Bronchial smooth muscle cell (primary cell): ENCODE measurements at places on chromosomes 1 and 21. TPM values are rescaled to one million over a fixed set of nuclear protein-coding genes. Genes with fewer than 3 reads are reported as not detected.

The RUNX3 gene
- not detected in 2 replicates for total RNA-seq

The OR10J1 gene
- not detected in 2 replicates for total RNA-seq

The VCAM1 gene
- 20.8 and 21.8 TPM in 2 replicates for total RNA-seq

The SH2D2A gene
- 0.32 TPM in 1 of 2 replicates, not detected in the other for total RNA-seq

The NPR1 gene
- 1.9 and 9.4 TPM in 2 replicates for total RNA-seq

The TLCD4 gene
- total RNA-seq, result under 0.01 and 0.16 TPM in 2 replicates

The GBP6 gene
- 0.17 TPM in 1 of 2 replicates, not detected in the other for total RNA-seq

The NPPB gene
- total RNA-seq, result not detected in 2 replicates

The DPT gene
- total RNA-seq, result 0.32 and 0.86 TPM in 2 replicates

The PLA2G2A gene
- not detected in 2 replicates for total RNA-seq

The SEC16B gene
- 2.7 and 4.1 TPM in 2 replicates for total RNA-seq

The NR1I3 gene
- not detected in 2 replicates for total RNA-seq

The SPRR4 gene
- not detected in 2 replicates for total RNA-seq

The CASQ2 gene
- under 0.01 TPM in 1 of 2 replicates, not detected in the other for total RNA-seq
